ENCODE measurements at places on chromosomes 7 and 10.

GRCh38 chr7:95993380-95993779 lies 221.0 kb downstream of the DYNC1I1 start:
- no peak for DNase-seq

GRCh38 chr10:47206449-47207280 lies 93.3 kb upstream of the GDF10 start:
- no peak for DNase-seq

- no peak for DNase-seq
Measured at GRCh38 chr10:105702211-105702610, 1061.1 kb downstream of the SORCS3 start.

- no peak for DNase-seq
Measured at GRCh38 chr7:132420527-132420926, 155.7 kb downstream of the PLXNA4 start.

- no peak for DNase-seq
Measured at GRCh38 chr7:130350945-130351790, 6.6 kb downstream of the CPA5 start.

DNA sequence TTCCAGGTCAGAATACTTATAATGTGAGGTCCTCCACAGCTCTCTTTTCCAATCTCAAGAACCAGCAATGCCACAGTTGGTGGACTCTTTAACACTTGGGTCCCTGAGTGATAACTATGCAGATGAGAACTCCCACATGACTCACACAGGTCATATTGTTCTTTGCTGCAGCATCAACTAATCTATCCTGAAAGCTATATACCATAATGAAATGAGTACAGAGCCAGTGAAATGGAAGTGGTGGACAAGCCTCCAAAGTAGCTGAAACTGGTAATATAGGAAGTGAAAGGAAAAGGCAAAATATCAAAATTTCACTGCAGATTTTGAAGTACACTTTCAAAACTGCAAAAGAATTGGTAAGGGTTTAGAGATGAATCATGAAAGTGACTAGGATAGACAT lies 45.6 kb downstream of the SORCS1 start:
- no peak for DNase-seq

- DNase-seq = no peak
Measured at GRCh38 chr10:48945441-48946130, 5.9 kb upstream of the LRRC18 start.

DNA sequence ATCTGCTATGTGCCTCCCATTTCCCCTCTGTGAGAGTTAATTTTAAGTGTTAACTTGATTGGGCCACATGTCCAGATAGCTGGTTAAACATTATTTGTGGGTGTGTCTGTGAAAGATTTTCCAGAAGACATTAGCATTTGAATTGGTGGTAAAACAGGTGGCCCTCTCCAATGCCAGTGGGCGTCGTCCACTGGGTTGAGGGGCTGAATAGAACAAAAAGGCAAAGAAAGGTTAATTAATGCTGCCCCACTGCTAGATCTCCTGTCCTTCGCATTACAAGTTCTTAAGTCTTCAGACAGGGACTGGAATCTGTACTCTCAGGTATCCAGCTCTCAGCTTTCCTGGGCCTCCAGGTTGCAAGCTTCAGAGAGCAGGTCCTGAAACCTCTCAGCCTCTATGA lies 1160.9 kb upstream of the LRRN3 start:
- DNase-seq = no peak

DNA sequence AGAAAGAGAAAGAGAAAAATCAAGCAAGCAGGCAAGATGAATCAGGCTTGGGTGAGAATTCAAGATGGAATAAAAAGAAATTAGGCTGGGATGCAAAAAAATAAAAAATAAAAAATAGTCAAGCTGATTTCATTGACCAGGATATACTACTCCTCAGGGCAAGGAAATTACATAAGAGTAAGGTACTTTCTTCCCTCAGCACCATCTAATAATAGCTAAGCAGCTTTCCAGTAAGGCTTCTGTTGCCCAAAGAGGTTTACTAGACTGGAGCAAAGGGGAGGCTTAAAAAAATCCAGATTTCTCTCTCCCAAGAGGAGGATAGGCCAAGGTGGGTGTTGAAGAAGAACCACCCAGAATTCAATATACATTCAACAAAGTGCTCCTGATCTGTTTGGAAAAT lies 93.6 kb downstream of the NEURL1 start:
- DNase-seq = no peak

- no peak for DNase-seq
Measured at GRCh38 chr7:112103246-112103645, 103.0 kb downstream of the DOCK4 start.

Measured in thoracic aorta (tissue), 2 donors.